Activated T-helper 2 cell treated with anti-CD3 and anti-CD28 coated beads, Interferon-gamma antibody, Interleukin-2, Interleukin-4, amounts not matched to agents 10 μg/mL and 5 μg/mL and 100 μg/mL, durations not matched to agents 14 hours and 24 hours and 36 hours (primary cell): ENCODE measurements at places on chromosomes 16 and 17. TPM values are rescaled to one million over a fixed set of nuclear protein-coding genes. Genes with fewer than 3 reads are reported as not detected.

Gene GJC1
- total RNA-seq = 8.2 and 9.4 TPM in 2 replicates

DNA sequence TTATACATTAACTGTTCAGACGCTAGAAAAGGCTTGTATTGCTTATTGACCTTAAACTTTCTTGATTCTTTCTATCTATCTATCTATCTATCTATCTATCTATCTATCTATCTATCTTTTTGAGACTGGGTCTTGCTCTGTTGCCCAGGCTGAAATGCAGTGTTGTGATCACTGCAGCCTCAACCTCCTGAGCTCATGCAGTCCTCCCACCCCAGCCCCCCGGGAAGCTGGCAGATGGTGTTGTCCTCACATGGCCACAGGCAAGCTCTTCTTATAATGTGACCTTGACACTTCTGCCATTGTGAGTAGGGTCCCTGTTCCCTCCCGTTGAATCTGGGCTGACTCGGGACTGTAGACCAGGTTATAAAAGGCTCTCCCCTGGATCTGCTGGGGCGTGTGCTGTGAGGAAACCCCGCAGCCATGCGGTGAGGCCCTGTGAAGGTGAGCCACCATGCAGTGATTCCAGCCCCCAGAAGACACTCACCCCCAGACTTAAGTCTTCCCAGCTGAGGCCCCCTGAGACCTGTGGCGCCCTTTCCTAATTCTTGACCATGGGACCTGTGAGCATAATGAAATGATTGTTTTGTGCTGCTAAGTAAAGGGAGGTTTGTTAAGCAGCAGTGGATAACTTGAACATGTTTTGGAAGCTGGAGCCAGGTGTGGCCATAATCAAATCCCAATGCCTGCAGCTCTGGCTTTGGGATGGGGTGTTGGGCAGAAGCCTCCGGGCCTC lies 54.3 kb downstream of the RPTOR start:
- no peaks in the 10 kb centered on the region for H3K27me3 ChIP-seq
- no peak overlapping the region for H3K4me3 ChIP-seq
- peaks cover 26% of the 10 kb centered on the region for H3K36me3 ChIP-seq
- peaks cover 57% of the 10 kb centered on the region for H3K4me1 ChIP-seq
- no peak for DNase-seq

- no peaks in the 10 kb centered on the region for H3K36me3 ChIP-seq
- DNase-seq = no peak
- peaks cover 54% of the 10 kb centered on the region for H3K4me1 ChIP-seq
- no peaks in the 10 kb centered on the region for H3K27me3 ChIP-seq
These were observed 3.6 kb upstream of the ITGAX start for GRCh38 chr16:31351246-31351941.

DNA sequence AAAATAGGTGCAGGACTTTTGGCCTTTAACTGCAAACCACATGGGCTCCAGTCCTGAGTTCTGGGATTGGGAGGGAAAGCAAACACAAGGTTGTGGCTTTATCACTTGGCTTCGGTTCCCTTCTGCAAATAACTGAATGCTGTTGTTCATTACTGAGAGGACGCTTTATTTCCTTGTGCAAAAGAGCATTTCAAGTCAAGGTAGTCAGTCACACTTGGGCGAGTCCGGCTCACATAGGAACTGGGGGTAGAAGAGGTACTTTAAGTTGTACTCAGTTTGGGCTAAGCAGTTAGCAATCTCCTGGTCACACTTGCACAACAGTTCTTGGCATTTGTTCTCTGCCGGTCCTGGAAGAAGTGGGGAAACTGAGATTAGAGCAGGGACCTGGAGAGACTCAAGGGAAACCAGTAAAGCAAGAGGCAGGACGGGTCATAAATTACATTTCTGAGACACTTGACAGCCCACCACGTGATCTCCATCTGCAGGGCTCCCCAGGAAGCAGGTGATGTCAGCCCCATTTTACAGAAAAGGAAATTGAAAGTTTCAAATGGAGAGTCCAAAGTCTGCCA lies 21.6 kb downstream of the PLA2G10 start:
- H3K4me3 ChIP-seq = no peak overlapping the region
- H3K27ac ChIP-seq = no peak overlapping the region
- no peak for DNase-seq

DNA sequence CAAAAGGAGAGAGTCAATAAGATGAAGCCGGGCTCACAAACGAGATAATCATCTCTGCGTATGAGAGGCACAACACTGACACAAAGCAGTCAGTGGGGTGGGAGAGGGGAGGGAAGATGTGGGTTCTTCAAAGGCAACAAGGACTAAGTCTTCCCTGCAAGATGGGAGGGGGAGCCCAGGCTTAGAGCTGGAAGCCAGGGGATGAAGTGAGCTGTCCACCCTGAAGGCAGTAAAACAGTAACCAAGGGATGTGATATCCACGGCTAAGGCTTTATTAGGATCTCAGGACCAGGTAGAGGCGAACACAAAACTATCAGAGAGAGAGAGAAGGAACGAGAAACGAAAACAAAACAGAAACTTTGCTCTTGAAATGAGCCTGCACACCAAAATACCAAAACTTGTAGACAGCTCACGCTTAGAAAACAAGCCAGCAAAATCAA lies 115.9 kb downstream of the DYNLRB2 start:
- H3K27me3 ChIP-seq = peaks cover 3% of the 10 kb centered on the region
- peak overlapping the region; percentile 81 for H3K4me3 ChIP-seq
- H3K27ac ChIP-seq = peak overlapping the region; percentile 75
- peak; percentile 53 for DNase-seq
- peaks cover 34% of the 10 kb centered on the region for H3K4me1 ChIP-seq

DNA sequence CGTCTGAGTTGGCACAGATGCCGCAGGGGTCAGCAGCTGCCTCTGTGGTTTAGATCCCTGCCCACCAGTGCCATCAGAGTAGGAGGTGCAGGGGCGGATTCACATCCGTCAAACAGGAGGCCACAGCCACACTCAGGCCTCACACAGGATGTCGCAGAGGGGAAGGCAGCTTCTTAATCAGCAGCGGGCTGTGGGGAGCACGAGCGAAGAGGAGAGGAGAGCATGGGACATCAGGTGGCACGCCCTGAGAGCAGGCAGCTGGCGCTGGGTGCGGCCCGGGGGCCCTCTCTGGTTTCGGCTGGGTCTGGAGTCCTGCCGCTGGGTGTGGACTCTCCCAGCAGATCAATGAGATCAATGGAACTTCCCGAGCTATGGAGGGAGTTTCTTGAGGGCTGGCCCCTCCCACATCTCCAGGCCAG lies 9.6 kb downstream of the LLGL2 start:
- peak overlapping the region; percentile 17 for H3K4me3 ChIP-seq
- no peaks in the 10 kb centered on the region for H3K27me3 ChIP-seq
- H3K27ac ChIP-seq = peak overlapping the region; percentile 88
- peaks cover 4% of the 10 kb centered on the region for H3K36me3 ChIP-seq

DNA sequence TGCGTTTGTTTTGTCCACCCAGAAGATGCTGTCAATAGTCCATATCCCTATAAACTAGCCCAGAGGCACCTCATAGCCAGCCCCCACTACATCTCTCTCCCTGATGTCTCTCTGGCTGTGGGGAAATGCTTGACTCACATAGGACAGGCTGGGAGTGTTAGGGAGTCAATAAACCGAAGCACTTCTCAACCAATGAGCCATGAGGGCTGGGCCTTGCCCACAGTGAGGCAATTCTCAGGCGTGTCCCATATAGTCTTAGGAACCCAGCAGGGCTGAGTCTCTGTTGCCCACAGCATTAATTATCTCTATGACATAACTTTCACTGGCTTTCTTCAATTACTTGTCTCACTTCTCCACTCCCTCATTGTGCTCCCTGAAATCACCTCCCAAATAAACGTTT lies 387.3 kb upstream of the CDH11 start:
- no peaks in the 10 kb centered on the region for H3K27me3 ChIP-seq
- H3K27ac ChIP-seq = no peak overlapping the region
- H3K36me3 ChIP-seq = no peaks in the 10 kb centered on the region
- no peak for DNase-seq

- no peak overlapping the region for H3K27ac ChIP-seq
- no peak overlapping the region for H3K4me3 ChIP-seq
- no peak for DNase-seq
- H3K4me1 ChIP-seq = no peaks in the 10 kb centered on the region
- H3K27me3 ChIP-seq = peaks cover 6% of the 10 kb centered on the region
These were observed 58.7 kb downstream of the TANC2 start for GRCh38 chr17:63024716-63025115.

DNA sequence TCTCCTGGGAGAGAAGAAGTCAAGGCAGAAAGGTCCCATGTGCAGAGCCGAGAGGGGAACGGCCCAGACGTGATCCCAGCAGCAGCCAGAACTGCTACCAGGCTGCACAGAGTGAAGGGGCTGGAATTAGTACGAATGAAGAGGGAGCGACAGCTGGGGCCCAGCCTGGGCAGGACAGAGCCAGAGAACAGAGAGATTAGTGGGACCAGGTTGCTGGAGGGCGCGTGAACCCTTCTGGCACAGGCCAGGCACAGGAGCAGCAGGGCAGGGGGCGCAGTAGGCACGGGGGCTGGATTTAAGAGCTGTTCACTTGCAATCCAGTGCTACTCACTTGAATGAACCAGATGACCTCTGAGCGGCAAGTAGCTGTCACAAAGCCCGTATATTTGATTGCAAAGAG lies 66.9 kb downstream of the PLXDC1 start:
- no peak overlapping the region for H3K27ac ChIP-seq
- H3K36me3 ChIP-seq = no peaks in the 10 kb centered on the region
- no peak for DNase-seq
- H3K4me3 ChIP-seq = no peak overlapping the region
- no peaks in the 10 kb centered on the region for H3K4me1 ChIP-seq

DNA sequence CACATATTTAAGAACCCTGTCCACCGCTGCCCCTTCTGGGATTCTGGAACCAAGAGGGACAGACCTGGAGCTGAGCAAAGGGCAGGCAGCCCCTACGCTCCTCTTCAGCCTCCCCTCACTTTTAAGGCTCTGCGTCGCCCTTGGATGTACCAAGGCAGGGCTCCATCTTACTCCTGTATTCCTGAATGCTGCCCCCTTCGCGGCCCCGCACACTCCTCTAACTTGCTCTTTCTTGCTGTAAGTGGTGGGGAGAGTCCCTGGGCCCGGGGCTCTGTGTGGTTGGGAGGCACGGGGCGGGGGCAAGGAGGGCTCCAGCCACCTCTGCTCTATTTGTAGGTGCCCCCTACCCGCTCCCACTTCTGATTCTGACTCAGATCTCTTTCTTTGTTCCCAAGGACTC lies 1.2 kb downstream of the TNS4 start:
- H3K27ac ChIP-seq = no peak overlapping the region
- H3K27me3 ChIP-seq = no peaks in the 10 kb centered on the region
- no peak for DNase-seq
- H3K4me1 ChIP-seq = peaks cover 5% of the 10 kb centered on the region
- no peaks in the 10 kb centered on the region for H3K36me3 ChIP-seq
- no peak overlapping the region for H3K4me3 ChIP-seq

Gene CRHR1
- not detected in 2 replicates for total RNA-seq

- H3K4me1 ChIP-seq = peaks cover 9% of the 10 kb centered on the region
- no peak overlapping the region for H3K4me3 ChIP-seq
- DNase-seq = no peak
- no peak overlapping the region for H3K27ac ChIP-seq
- H3K36me3 ChIP-seq = no peaks in the 10 kb centered on the region
- no peaks in the 10 kb centered on the region for H3K27me3 ChIP-seq
These were observed 14.5 kb downstream of the CD2BP2 start for GRCh38 chr16:30340621-30341020.

- peaks cover 67% of the 10 kb centered on the region for H3K36me3 ChIP-seq
- H3K27me3 ChIP-seq = no peaks in the 10 kb centered on the region
- H3K4me1 ChIP-seq = peaks cover 69% of the 10 kb centered on the region
- H3K4me3 ChIP-seq = peak overlapping the region; percentile 70
These were observed 15.5 kb downstream of the HIC1 start for GRCh38 chr17:2070241-2071023.

DNA sequence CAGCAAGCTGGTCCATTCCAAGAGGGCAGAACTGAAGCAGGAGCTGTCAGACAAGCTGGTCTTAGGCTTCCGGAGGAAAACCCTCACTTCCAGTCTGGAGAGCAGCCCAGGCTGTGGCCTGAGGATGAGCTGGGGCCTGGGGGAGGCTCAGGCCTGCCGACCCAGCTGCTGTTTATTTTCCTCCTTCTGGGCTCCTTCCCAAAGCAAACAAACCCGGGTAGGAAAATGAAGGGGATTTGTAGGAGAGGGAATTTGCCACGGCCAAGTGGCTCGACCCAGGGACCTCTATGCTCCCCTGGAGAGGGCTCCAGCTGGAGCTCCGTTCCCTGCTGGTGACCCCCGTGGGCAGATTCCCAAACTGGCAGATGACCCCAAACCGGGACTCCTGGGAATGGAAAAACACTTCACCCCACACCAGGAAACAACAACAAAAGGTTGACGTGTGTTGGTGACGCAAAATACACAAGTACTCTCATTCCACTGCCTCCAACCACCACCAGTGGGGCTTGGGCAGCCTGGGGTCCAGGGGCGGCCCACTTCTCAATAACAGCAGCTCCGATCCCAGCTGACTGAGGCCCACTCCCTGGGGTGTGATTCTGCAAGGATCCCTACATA lies 8.8 kb downstream of the JUP start:
- no peaks in the 10 kb centered on the region for H3K4me1 ChIP-seq

DNA sequence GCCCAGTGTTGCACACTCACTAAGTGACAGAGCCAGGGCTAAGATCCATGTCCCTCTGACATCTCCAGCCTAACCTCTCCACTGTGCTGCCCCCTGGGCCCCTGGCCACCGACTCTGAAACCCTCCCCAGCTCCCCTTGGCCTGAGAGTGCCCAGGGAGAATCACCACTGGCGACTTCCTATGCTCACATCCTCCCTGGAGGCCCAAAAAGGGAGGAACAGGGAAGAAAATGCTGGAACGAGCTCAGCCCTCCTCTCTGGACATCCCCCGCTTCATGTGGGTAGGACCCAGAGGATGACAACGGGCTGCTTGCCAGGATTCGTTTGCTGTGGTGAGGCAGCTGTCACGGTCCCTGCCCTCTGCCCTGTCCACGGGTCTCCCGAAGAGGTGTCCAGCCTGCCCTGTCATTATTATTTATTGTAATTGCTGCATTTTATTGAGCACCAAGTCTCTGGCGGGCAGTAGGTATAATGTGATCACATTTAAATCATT lies 153.5 kb upstream of the RPL38 start:
- H3K4me3 ChIP-seq = no peak overlapping the region
- peaks cover 17% of the 10 kb centered on the region for H3K27me3 ChIP-seq
- no peaks in the 10 kb centered on the region for H3K4me1 ChIP-seq
- no peak for DNase-seq

Gene SLC6A2
- total RNA-seq = not detected in 2 replicates

DNA sequence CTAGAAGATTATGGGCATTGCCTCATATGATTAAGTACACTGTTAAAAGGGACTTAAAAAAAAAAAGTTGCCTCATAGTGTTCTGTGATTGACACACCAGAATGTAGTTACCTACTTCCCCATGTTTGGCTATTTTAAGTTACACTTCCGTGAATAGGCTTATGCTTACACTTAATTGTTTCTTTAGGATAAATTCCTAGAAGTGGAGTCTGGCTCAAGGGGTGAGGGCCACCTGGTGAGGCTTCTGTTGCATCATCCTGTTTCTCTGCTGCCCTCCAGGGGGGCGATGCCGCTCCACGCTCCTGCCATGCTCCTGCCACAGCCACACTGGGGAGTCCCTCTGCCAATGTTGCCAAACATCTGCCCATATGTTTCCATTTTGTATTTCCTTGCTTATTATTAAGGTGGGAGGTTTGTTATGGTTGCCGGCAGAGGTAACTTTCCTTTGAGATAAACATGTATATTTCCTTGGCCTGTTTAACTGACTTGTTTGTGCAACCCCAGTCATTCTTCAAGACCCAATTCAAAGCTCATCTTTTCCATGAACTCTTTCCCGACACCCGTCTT lies 73.1 kb downstream of the KSR1 start:
- no peaks in the 10 kb centered on the region for H3K36me3 ChIP-seq
- H3K27me3 ChIP-seq = no peaks in the 10 kb centered on the region
- H3K27ac ChIP-seq = peak overlapping the region; percentile 2
- no peak overlapping the region for H3K4me3 ChIP-seq
- DNase-seq = no peak
- H3K4me1 ChIP-seq = peaks cover 52% of the 10 kb centered on the region

GRCh38 chr16:86086471-86086870 lies 187.5 kb downstream of the IRF8 start:
- no peaks in the 10 kb centered on the region for H3K36me3 ChIP-seq
- no peak overlapping the region for H3K27ac ChIP-seq
- H3K4me1 ChIP-seq = peaks cover 4% of the 10 kb centered on the region
- no peak for DNase-seq
